ENCODE measurements at places on chromosomes 2 and 18.

DNA sequence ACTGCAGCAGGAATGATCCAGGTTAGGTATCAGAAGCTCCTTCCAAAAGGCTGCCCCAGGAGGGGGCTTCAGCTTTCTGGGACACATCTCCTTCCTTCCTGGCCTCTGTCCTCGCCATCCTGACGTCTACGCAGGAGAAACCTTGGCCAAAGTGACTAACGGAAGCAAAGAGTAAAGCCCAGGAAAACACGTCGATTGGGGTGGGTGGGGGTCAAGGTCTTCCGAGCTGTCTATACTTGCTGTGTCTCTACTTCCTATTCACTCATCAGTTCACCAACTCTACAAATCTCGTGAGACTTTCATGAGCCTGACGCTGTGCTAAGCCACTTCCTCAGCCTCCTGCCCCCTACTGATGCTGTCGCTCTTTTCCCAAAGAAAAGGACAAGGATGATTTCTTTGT is 212.6 kb downstream of the TNS1 start:
- DNase-seq = no peak

GRCh38 chr2:222057347-222058073 is 241.3 kb downstream of the PAX3 start:
- DNase-seq = no peak

GRCh38 chr18:62485684-62486083 is 37.1 kb upstream of the ZCCHC2 start:
- DNase-seq = no peak

DNA sequence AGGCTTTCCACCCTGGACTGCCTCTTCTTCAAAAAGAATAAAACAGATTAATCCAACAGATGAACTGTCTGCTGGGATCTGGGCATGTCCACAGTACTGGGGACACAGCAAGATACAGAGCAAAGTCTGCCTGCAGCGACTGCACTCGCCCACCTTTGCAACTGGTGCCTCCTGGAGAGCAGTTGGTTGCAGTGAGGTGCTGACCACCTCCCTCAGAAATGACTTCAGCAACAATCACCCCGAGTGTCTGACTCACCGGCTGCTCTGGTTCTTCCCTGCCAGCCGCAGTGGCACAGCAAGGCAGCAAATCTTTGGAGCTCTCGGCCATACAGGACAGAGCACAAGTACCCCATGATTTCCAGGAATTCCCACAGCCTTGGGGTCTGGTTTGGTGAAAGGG is 179.7 kb downstream of the ANAPC1 start:
- DNase-seq = no peak

- no peak for DNase-seq
Measured at GRCh38 chr2:44777036-44777435, 164.5 kb upstream of the SIX3 start.

- DNase-seq = no peak
Measured at GRCh38 chr2:43370705-43371104, 144.3 kb upstream of the ZFP36L2 start.

- DNase-seq = no peak
Measured at GRCh38 chr2:98854682-98855081, 81.3 kb downstream of the CRACDL start.

DNA sequence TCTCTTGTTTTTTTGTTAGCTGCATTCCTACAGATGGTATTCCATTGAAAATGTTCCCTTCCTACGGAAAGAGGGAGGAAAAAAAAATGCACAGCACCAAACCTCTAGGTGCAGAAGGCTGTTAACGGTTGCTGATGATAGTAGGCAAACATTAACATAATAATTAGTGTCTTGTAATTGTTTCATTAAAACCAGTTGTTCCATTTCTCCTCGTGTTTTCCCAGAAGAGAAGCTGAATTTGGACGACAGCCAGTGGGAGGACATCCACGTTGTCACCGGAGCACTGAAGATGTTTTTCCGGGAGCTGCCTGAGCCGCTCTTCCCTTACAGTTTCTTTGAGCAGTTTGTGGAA is 494.7 kb downstream of the ARHGAP15 start:
- DNase-seq = no peak

DNA sequence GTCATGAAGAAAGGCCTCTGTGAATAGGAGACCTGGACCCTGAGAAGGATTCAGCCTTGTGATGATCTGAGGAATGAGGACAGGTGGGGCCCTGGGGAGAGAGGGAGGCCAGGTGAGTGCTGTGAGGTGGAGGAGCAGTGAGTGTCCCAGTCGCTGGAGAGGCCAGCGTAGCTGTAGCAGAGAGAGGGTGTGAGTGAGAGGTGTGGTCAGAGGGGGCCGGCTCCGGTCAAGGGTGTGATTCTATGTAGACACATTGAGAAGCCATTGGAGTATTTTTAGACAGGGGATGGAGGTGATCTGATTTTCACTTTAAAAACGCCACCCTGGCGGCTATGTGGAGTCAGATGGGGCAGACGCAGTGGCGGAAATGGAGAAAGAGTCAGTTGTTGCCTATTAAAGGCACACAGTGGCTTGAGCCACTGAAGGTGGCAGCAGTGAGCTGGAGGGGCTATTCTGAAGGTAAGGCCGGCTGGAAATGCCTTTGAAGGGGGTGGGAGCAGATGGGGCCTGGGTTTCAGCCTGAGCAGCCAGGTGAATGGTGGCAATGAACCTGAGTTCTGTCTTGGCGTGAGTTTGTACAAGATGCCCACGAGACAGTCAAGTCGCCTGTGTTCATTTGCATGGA is 55.6 kb downstream of the GREB1 start:
- DNase-seq = peak; percentile 68

GRCh38 chr2:237507512-237507911 is 20.5 kb downstream of the MLPH start:
- no peak for DNase-seq

DNA sequence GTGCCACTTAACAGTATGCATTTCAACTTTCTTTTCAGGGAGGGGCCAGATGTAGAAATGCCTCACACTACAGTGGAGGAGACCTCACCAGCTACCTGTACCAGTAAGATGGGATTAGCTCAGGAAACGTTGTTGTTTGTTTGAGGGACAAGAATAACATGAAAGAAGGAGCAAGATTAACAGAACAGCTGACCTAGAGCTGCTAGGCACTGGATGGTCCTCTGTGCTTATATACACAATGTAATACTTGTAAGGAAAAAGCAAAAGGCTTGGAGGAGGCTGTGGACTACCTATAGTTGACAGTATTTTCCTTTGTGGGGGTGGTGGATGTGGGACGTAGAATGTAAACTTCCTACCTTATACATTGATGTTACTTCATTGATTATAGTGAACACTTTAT is 154.4 kb downstream of the FMNL2 start:
- no peak for DNase-seq

GRCh38 chr2:110861616-110862260 is 129.4 kb downstream of the ACOXL start:
- DNase-seq = no peak

DNA sequence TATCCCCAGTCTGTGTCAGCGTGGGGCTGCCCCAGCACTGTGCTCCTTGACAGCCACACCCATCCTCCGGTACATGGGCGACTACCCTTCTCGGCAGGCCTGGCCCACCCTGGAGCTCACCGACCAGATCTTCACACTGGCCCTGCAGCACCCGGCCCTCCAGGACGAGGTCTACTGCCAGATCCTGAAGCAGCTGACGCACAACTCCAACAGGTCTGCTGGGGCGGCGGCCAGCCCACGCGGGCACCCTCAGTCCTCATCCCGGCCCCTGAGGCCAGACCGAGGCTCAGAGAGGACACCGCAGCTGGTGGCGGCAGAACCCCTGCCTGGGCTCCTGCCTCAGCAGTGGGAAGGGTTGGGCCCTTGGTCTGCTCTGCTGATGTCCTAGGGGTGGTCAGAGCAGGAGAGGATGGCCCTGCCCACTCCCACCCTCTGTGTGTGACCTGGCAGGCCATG is 14.4 kb upstream of the GPR17 start:
- DNase-seq = no peak

GRCh38 chr2:194619366-194619765 is 1037.7 kb upstream of the SLC39A10 start:
- DNase-seq = no peak

GRCh38 chr2:70830366-70830765 is 5.2 kb downstream of the CD207 start:
- DNase-seq = no peak

DNA sequence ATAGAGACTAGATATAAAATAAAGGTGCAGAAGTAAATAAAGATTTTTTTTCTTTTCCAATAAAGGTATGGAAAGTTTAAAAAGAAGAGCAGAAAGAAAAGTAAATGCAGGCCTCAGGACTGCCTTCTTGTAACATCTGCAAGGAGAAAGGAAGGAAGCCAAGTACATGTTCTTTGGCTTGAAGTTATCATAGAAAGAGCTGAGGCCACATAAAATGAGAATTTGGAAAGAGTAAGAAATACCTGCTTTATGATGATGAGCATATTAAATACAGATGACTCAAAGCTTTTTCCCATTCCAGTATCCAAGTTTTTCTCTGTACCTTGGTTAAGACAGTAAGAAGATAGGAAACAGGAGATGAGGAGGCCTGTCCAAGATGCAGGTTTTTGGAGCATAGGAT is 25.3 kb upstream of the UBE2E3 start:
- no peak for DNase-seq

- no peak for DNase-seq
Measured at GRCh38 chr2:46656640-46657039, 177.3 kb downstream of the TMEM247 start.

- DNase-seq = no peak
Measured at GRCh38 chr18:32091325-32091723, 350 bp upstream of the RNF138 start.

DNA sequence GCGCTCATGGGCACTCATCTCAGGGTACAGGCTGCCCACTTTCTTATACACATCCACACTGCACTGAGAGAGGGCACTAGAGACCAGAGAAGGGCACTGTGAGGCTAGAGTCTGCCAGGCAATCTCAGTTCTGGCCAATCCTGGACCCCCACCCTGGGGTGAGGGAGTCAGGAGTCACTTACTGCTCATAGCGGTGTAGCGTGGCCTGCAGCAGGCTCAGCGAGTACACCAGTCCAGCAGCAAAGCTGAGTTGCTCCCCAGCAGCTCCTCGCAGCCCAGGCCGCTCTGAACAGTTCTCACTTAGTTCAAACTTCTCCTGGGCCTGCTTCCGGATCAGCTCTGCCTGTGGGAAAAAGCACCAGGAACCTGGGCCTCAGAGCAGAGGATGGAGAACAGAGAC is 12.3 kb downstream of the DCTN1 start:
- no peak for DNase-seq

GRCh38 chr2:223199531-223200515 is 147.8 kb downstream of the KCNE4 start:
- DNase-seq = no peak

GRCh38 chr2:121831841-121832240 is 76.4 kb downstream of the TSN start:
- DNase-seq = no peak

- no peak for DNase-seq
Measured at GRCh38 chr2:219592736-219593135, 4.9 kb upstream of the STK11IP start.

DNA sequence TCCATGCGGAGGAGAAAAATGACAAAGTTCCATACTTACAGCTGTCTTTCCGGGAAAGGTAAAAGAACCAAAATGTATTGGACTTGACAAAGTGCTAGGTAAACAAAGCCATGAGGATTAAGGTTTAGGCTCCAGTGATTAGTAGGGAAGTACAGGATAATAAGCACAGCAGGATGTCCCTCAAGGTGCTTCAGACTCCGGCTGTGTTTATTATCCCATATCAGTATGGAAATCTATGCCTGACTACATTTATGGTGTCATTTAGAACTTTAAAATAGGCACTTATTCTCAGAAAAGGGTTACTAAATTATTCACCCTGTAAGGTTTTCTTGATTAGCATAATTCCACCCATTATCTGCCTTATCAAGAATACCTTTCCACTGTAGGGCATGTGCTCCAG is 136.3 kb upstream of the CCDC68 start:
- no peak for DNase-seq

- no peak for DNase-seq
Measured at GRCh38 chr18:26342646-26343045, 116.4 kb downstream of the TAF4B start.

Data from WERI-Rb-1 (cell line).